ENCODE measurements at places on chromosomes 7 and 10. TPM values are rescaled to one million over a fixed set of nuclear protein-coding genes. Genes with fewer than 3 reads are reported as not detected.

The CHAT gene
- total RNA-seq = not detected

GRCh38 chr7:72101444-72101843, 310.7 kb downstream of the CALN1 start:
- DNase-seq = no peak
- H3K4me3 ChIP-seq = no peak overlapping the region
- no peaks in the 10 kb centered on the region for H3K36me3 ChIP-seq
- no peaks in the 10 kb centered on the region for H3K4me1 ChIP-seq

The PTPRE gene
- 54.8 TPM for total RNA-seq

DNA sequence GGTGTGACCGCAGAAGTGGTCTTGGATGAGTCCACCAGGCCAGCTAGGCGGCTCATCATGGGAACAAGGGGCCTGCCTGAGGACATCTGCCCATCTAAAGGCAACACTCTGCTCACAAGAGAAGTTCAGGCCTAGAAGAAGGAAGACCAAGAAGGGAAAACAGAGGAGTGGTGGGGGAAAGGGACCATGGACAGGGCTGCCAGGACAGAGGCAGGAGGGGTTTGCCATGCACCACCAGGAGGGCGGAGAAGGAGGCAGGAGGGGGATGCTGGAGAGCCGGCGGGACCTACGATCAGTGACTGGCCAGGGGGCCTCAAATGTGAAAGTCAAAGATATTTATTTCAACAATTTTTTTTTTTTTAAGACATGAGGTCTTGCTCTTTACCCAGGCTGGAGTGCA, 33.1 kb downstream of the GAD2 start:
- no peak overlapping the region for H3K27ac ChIP-seq
- peaks cover 2% of the 10 kb centered on the region for H3K36me3 ChIP-seq
- no peaks in the 10 kb centered on the region for H3K4me1 ChIP-seq
- no peak for DNase-seq

The ZPBP gene
- total RNA-seq = not detected

DNA sequence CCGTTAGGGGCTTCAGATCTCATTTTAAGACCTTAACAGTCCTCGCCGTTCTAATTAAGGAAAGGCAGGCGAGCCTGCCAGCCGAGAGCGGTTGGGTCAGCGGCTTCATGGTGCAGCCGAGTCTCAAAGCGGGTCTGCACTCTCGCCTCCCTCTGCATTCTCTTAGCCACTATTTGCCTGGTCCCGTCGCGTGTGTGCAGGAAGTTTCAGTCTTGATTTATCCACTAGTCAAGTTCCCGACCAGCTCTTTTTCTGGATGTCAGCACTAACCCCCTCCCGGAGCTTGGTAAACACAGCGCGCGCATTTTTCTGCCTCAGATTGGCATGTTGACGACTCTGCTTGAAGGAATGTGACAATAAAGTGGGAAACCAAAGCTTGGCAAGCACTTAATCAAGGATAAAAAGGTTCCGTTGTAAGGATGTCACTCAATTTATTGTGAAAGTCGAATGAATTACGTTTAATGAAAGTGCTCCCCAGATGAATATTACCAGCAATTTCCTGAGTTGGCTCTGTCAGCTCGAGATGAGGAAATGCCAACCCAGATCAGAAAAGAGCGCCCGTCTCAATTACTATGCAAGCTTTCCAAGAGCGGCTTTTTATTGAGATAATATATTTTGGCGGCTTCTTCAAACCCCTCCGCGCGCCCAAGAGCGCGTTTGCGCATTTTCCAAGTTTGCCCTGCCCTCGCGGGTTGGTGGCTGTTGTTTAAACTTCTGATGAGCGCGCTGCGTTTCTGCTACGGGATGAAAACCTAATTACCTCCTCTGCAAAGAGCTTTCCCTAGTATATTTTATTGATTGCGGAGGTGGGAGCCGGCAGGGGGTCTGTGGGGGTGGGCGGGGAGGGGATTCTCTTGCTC, 7.9 kb downstream of the NXPH1 start:
- H3K4me3 ChIP-seq = no peak overlapping the region
- peaks cover 80% of the 10 kb centered on the region for H3K27me3 ChIP-seq
- H3K36me3 ChIP-seq = no peaks in the 10 kb centered on the region
- H3K27ac ChIP-seq = no peak overlapping the region
- no peak for DNase-seq
- peaks cover 6% of the 10 kb centered on the region for H3K4me1 ChIP-seq

DNA sequence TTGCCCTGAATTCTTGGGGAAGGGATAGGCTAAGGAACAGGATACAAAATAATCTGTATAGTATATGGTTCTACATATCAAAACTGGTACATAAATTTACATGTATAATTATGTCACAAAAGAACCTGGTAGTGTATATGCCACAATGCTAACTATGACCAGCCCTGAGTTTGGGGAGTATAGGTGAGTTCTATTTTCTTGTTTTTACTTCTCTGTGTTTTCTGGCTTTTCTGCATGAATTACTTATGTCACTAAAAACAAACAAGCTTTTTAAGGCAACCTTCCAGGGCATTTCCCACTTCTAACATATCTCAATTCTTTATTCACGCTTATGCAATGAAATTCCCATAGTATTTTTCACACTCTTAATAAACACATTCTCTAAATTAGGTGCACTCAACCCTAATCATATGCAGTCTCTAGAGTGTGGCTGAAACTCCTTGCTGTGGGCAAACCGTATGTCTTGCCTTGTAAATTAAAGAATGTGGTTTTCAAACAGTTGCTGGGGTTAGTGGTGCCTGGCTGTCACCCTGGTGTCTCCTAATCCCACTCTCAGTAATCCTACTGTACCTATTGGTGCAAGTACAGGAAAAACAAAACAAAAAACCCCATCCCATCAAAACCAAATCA, 14.0 kb upstream of the INSIG1 start:
- peaks cover 42% of the 10 kb centered on the region for H3K27me3 ChIP-seq
- peaks cover 3% of the 10 kb centered on the region for H3K36me3 ChIP-seq
- no peak overlapping the region for H3K4me3 ChIP-seq
- peaks cover 18% of the 10 kb centered on the region for H3K4me1 ChIP-seq
- no peak for DNase-seq

DNA sequence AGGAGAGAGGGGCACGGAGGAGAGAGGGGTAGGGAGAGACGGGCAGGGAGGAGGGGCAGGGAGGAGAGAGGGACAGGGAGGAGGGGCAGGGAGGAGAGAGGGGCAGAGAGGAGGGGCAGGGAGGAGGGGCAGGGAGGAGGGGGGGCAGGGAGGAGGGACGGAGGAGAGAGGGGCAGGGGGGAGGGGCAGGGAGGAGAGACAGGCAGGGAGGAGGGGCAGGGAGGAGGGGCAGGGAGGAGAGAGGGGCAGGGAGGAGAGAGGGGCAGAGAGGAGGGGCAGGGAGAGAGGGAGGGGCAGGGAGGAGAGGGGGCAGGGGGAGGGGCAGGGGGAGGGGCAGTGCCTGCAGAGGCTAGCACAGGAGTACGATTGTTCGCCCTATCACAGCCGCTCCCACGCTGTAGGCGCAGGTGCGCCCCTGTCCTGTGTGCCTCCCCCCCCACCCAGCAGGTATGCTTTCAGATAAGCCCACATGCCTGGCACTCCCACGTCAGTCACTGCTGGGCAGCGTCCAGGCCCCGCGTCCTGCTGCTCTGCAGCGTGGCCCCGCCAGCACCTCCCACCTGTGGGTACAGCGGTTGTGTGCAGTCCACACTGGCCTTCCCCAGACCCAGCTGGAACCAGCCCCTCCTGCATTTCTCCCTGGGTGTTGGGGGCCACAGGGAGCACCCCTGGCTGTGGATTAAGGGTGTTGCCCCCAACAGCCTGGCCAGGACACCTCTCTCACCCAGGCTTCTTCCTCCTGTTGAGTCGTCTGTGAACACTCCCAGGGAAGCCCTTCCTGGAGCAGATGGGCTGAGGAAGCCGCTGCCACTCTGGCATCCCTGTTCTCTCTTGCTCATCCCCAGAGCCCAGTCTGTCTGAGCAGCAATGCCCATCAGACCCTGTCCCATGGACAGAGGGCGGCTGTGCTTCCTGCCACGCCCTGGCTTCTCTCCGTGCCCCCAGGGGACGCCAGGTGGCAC, 10.8 kb downstream of the NKX6-2 start:
- H3K36me3 ChIP-seq = no peaks in the 10 kb centered on the region
- no peaks in the 10 kb centered on the region for H3K27me3 ChIP-seq
- no peak overlapping the region for H3K4me3 ChIP-seq
- DNase-seq = no peak
- H3K27ac ChIP-seq = no peak overlapping the region
- no peaks in the 10 kb centered on the region for H3K4me1 ChIP-seq

The CYP26C1 gene
- 0.20 TPM for total RNA-seq

The BUB3 gene
- 111 TPM for total RNA-seq

GRCh38 chr10:66180581-66181318, 745.1 kb upstream of the LRRTM3 start:
- no peak for DNase-seq
- no peaks in the 10 kb centered on the region for H3K27me3 ChIP-seq
- H3K36me3 ChIP-seq = no peaks in the 10 kb centered on the region
- peaks cover 2% of the 10 kb centered on the region for H3K4me1 ChIP-seq
- H3K4me3 ChIP-seq = no peak overlapping the region

The AKR1E2 gene
- total RNA-seq = 4.3 TPM

DNA sequence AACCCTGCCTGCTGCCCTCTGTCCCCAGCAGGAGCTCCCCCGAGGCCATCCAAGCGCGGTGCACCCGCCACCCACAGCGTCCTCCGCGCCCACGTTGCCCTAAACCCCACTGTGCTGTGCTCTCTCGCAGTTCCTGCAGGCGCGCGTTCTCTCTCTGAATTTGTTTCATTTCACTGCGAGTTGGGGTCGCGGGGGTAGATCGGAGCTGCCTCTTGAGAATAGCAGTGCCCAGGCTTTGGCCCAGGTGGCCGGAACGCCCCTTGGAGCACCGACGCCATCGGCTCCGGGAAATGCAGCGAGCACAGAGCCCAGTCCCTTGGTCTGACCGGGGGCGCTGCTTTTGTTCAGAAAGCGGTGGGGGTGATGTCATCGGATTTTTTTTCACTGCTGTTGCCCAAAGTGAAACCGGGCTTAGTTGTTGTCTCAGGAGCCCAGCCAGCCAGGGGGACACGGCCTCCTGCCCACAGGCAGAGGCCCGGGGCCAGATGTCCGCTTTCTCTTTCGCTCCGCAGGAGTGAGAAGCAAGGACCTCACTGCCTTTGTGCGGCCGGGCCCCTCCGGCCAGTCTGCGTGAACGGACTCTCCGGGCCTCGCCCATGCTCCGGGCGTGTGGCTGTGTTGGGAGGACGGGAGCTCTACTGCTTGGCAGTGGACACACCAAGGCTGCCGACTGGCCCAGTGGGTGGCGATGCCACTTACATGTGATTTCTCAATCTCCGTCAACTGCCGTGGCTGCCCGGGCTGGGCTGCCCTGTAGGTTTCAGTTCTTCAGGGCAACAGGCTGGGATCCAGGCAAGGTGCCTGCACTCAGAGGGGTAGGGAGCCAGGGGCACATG, 43.1 kb downstream of the FOXK1 start:
- peak overlapping the region; percentile 88 for H3K4me3 ChIP-seq
- peaks cover under 1% of the 10 kb centered on the region for H3K36me3 ChIP-seq
- no peaks in the 10 kb centered on the region for H3K27me3 ChIP-seq

The MDFIC gene
- total RNA-seq = 109 TPM

The NXPH1 gene
- not detected for total RNA-seq

DNA sequence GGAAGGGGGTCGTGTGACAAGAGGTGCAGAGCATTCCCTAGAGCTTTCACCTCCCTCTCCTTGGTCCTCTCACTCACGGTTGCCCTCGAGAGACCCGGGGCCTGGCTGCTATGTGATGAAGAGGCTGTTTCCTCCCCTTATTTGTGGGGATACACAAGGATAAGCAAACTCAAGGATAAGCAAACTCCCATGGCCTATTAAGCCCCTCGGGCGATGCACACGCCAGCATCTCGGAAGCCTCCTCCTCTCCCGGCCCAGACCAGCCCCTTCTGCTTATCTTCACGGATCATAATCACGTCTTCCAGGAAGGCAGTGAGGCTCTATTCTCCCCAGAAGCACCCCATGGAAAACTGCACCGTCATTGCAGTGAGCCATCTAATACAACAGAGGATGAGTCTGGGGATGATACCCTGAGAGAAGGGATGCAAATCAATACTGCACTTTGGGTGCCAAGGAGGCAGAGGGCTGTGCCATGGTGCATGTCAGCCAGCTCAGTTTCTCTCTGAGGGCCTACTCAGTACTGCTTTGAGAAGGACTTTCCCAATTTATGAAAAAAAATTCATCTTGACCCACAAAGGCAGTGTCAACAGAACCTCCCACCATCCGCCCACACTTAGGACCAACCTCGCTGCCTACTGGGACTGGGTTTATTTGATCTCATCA, 22.2 kb downstream of the TMEM273 start:
- peaks cover 31% of the 10 kb centered on the region for H3K4me1 ChIP-seq
- no peak overlapping the region for H3K4me3 ChIP-seq
- peak overlapping the region; percentile 68 for H3K27ac ChIP-seq
- H3K36me3 ChIP-seq = peaks cover 13% of the 10 kb centered on the region
- no peaks in the 10 kb centered on the region for H3K27me3 ChIP-seq
- DNase-seq = no peak

GRCh38 chr10:102554531-102554930, 50.8 kb downstream of the SUFU start:
- peaks cover 13% of the 10 kb centered on the region for H3K4me1 ChIP-seq
- H3K36me3 ChIP-seq = peaks cover 2% of the 10 kb centered on the region
- H3K4me3 ChIP-seq = no peak overlapping the region
- H3K27ac ChIP-seq = no peak overlapping the region
- no peaks in the 10 kb centered on the region for H3K27me3 ChIP-seq
- no peak for DNase-seq

DNA sequence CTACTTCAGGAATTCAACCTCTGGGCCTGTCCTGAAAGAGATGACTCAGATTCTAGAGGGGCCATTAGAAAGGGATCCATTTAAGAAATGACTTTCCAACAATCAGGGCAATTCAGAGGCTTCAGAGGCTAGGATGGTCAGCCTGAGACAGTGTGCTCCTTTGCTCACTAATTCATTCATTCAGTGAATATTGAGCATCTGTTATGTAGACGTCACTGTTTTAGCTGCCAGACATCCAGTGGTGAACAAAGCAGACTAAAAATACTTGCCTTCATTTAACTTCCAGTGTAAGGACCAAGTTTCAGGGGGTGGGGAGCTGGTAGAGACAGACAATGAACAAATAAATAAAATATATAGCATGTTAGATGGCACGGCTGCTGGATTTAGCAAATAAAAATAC, 1.6 kb downstream of the KIAA1217 start:
- no peak for DNase-seq
- no peak overlapping the region for H3K4me3 ChIP-seq
- H3K27ac ChIP-seq = no peak overlapping the region
- peaks cover 9% of the 10 kb centered on the region for H3K4me1 ChIP-seq

GRCh38 chr7:43612599-43613589, 30.0 kb downstream of the STK17A start:
- no peak for DNase-seq
- H3K4me1 ChIP-seq = peaks cover 47% of the 10 kb centered on the region
- no peaks in the 10 kb centered on the region for H3K27me3 ChIP-seq
- H3K27ac ChIP-seq = no peak overlapping the region
- H3K36me3 ChIP-seq = peaks cover 14% of the 10 kb centered on the region

The FRMD4A gene
- total RNA-seq = 1.3 TPM

DNA sequence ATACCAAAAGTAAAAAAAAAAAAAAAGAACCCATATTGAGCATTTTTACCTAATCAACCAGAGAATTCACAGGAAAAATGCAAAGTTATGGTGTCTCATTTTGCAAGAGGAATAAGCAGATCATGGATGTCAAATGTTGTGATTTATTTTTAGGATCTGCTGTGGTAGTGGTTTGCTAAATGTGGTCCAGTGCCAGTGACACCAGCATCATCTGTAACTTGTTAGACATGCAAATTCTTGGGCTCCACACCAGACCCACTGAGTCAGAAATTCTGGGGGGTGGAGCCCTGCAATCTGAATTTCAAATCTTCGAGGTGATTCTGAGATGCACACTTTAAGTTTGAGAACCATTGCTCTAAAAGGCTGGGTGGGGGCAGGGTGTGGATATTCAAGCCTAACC, 30.1 kb upstream of the ZEB1 start:
- DNase-seq = no peak
- H3K27ac ChIP-seq = no peak overlapping the region
- H3K27me3 ChIP-seq = no peaks in the 10 kb centered on the region
- H3K4me3 ChIP-seq = no peak overlapping the region

Measured in T-helper 17 cell (primary cell).